Hindlimb muscle (tissue), 1 donor: ENCODE measurements at places on chromosomes 2 and 18. TPM values are rescaled to one million over a fixed set of nuclear protein-coding genes. Genes with fewer than 3 reads are reported as not detected.

Gene IL36A
- not detected for polyA plus RNA-seq

Gene ERICH2
- polyA plus RNA-seq, result 0.56 TPM

Gene IL1RN
- 1.9 TPM for polyA plus RNA-seq

Gene DHRS9
- polyA plus RNA-seq, result 3.0 TPM

Gene FZD7
- 27.5 TPM for polyA plus RNA-seq

Gene HOXD4
- polyA plus RNA-seq, result 8.2 TPM

Gene EML6
- 52.3 TPM for polyA plus RNA-seq

Gene MEX3C
- 23.0 TPM for polyA plus RNA-seq

DNA sequence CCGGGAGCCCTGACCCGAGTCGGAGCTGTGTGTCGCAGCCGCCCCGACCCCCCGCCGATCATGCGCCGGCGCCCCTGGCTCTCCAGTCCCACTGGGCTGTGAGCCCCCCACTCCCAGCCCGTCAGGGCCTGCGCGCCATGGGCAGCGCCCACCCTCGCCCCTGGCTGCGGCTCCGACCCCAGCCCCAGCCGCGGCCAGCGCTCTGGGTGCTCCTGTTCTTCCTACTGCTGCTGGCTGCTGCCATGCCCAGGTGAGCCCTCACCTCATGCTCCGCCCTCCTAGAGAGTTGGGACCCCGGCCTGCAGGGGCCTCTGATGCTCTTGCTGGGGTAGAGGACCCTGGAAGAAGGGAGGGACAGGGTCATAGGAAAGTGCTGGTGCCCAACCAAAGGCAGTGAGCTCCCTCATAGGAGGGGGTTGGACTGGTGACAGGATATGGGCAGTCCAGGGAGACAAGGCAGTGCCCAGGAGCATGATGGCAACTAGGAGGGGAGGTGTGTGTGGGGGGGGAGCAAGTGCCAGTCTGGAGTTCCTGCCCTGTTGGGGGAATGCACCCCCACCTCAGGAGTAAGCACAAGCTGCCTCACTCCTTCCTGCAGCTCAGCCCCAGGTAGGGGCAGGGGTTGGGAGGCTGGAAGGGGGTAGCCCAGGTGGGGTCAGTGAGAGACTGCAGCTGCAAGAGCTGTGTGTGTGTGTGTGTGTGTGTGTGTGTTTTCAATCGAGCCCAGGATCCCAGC, 375 bp downstream of the WNT10A start:
- DNase-seq, result no peak

DNA sequence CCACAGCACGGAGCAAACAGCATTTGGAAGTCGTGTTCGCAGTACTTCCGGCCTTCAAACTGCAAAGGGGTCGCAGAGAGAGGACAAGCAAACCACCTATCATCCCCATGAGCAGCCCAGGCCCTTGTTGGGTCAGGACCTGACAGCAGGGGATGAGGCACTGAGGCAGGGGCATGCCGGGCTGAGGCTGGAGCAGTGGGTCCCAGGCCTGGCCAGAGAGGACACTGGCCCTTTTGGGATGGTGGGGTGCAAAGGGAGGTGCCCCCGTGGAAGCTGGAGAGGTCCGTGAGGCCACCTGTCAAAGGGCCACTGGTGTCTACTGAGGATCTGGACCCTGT, 8.9 kb downstream of the GPR17 start:
- DNase-seq, result no peak

DNA sequence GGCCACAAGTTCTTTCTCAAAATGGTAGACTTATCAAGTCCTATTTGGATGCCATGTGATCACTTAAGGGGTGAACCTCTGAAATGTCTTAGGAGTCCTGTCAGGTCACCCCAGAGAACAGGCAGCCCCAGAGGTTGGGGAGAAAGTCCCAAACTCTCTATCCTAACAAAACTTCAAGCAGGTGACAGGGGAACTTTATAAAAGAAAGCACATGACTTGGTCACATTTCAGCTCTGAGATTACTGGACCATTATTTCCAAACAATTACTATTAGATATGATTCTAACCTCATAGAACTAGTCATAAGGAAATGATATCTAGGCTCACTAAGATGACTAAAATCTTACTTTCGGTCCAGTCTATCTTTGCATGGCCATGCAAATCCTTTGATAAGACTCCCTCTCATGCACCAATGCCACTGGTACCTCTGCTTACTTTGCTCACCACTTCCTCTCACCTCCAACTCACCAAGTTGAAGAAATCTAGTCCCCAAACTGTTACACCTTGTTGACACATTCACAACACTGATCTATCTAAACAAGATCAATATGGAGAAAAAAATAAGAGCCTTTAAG, 107.0 kb downstream of the GALNT14 start:
- DNase-seq, result no peak

DNA sequence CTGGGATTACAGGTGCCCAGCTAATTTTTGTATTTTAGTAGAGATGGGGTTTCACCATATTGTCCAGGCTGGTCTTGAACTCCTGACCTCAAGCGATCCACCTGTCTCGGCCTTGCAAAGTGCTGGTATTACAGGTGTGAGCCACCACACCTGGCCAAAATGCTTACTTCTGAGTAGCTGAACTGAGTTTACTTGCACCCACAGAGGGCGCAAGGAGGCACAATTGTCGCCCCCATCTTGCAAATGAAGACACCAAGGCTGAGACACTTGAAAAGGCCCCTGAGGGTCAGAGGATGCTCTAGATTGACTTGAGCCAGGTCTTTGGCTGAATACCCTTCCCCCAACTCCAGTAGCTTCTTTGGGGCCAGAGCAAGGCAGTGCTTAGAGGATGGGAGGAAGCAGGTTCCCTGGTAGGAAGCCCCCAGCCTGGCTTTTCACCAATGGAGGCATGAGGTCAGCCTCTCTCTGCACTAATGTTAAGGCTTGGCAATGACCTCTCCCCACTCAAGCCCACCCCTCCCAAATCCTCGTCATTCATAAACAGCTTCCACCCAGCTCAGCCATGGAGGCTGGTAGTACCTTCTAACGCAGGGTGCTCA, 14.5 kb upstream of the KIF1A start:
- DNase-seq, result no peak

GRCh38 chr2:726169-726568, 49.0 kb upstream of the TMEM18 start:
- DNase-seq, result no peak

GRCh38 chr2:69083235-69083748, 70.3 kb downstream of the ANTXR1 start:
- DNase-seq, result no peak

- DNase-seq, result no peak
Observed at GRCh38 chr2:240165661-240166060, 25.2 kb upstream of the OTOS start.

DNA sequence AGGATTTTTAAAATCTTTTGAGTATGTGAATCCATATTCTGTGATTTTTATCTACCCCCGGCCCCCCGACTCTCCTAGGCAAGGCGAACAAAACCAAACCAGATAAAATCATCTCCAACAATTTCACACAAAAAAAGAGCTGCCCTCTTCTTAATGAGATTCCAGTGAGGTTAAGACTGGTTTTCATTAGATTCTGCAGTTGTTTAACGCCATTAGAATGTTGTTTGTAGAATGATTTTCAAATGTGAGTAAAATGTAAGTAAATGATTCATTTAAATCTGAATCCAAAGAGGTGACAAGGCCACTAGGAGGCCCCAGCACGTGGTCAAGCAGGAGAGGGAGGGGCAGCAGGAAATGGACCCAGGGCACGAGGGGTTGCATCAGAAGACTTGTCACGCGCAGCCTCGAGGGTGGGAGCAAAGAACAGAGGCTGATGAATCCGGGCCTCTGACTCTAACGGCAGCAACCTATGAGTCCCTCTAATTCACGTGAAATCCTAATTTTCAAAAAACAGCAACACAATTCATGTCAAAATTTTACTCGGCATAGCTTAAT, 24.3 kb upstream of the KLHL29 start:
- DNase-seq, result no peak

GRCh38 chr2:136128905-136129304, 11.0 kb upstream of the CXCR4 start:
- DNase-seq, result no peak

GRCh38 chr2:35522450-35522849, 833.1 kb upstream of the CRIM1 start:
- no peak for DNase-seq

DNA sequence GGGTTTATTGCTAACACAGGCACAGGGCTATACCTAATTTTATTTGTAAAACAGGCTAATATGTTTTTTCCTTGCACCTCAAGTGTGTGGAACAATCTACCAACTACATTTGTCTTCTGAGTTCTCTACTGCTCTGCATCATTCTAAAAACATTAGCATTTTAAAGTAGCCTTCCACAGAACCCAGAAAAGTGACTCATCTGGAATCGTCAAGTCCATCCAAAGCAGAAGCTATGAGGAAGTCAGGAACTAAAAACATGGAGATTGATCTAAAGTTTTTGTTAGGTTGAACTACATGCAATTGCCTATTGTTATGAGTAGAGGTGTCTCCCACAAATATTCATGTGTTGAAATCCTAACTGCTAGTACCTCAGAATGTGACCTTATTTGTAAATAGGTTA, 70.9 kb downstream of the SUCLG1 start:
- DNase-seq, result no peak

DNA sequence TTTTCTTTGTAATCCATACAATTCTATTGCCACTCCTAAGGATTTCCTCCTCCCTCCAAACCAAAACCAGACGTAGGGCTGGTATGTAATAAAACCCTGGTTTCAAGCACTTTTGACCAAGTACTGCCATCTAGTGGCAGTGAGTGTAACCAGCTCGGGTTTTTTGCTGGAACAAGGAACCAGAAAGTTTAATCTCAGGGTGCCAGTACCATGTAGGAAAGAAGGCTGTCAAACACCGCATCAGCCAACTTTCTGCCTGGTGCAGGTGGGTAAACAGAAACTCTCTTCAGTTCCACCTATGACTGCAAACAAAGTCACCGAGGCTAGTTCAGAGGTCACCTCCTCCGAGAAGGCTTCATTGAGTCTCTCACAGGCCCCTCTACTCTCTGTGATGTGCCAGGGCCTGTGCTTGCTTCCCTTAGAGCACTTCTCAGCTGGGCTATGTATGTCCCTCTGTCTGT, 10.2 kb upstream of the THNSL2 start:
- DNase-seq, result peak; percentile 58

GRCh38 chr2:67476809-67477790, 80.0 kb downstream of the ETAA1 start:
- peak; percentile 39 for DNase-seq

DNA sequence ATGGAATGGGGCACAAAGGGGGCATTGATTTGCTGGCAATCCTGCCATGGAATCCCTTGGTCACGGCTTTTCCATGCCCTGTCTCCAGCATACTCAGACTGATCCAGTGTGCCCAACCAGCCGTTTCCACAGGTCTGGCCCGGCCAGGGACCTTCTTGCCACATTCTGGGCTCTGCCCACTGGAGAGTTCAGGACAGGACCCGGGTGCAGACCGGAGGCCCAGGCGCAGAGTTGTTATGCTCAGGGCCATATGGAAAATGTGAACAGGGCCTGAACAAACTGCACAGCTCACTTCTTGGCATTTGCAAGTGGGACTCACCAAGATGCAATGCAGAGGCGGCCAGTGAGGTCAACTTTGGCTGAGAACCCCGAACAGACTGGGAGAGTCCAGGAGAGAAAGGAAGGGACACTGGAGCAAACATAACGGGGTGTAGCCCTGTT, 15.6 kb upstream of the ASAP2 start:
- peak; percentile 83 for DNase-seq

- no peak for DNase-seq
Observed at GRCh38 chr2:157428500-157429175, 15.3 kb downstream of the CYTIP start.

DNA sequence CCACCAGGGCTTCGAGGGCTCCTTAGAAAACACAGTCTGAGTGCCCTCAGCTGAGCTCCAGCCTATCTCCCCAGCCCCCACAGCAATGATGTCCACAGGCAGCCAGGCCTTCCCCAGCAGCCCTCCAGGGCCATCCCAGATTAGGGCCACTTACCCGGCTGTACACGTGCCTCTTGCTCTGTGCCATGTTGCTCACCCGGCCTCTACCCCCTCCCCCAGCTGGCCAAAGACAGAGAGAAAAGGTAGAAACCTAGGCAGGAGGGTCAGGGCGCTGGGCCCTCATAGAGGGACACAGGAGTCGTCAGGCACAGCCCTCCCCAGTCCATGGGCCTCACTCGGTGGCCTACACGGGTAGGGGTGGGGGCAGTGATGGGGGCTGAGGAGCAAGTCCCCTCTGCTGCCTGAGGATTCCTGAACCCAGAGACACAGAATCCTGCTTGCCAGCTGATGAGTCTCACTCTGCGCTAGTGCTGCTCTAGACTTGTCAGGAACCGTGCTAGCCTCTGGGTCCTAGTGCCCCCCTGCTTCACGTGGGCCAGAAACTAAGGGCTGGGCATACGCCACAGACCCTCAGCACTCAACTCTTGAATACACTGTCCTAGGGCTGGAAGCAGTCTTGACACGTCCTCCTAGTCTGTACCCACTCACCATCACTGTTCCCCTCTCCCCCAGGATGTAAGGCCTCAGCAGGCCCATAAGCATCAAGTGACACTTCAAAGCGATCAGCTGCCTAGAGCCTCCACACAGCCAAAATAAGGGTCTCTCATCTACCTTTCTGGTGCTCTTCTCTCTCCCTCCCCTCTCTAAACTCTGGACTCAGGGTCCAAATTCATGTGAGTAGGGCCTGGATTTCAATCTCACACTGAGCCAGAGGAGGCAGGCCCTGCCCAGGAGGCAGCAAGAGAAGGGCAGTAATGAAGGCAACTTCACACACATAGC, at the start of gene DCTN1:
TSS of gene DCTN1 (minus strand) at position 461 of the 939 bp plus-strand sequence. CDS start at position 187, 274 bp downstream.
- peak; percentile 70 for DNase-seq

- DNase-seq, result no peak
Observed at GRCh38 chr18:78814766-78815165, 164.9 kb upstream of the SALL3 start.
